Renal cortex interstitium (tissue), 15 donors: ENCODE measurements at places on chromosomes 1 and 21.

DNA sequence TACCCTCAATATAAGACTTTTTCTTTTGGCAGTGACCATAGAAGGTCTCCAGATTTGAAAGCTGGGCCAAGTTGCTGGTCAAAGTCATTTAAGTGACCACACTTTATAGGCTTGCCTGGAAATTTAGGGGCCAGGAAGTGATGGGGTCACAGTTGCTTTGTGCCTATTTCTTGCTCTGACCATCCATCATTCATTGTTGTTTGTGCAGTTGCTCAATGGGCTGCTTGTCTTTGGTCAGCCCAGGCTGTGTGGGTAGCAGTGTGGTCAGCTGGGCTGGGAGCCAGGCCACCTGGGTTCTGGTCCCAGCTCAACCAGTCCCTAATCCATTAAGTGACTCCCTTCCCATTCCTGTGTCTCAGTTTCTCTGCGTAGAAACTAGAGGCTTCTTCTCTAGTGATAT is 2.1 kb upstream of the OTUD7B start:
- no peak for DNase-seq

DNA sequence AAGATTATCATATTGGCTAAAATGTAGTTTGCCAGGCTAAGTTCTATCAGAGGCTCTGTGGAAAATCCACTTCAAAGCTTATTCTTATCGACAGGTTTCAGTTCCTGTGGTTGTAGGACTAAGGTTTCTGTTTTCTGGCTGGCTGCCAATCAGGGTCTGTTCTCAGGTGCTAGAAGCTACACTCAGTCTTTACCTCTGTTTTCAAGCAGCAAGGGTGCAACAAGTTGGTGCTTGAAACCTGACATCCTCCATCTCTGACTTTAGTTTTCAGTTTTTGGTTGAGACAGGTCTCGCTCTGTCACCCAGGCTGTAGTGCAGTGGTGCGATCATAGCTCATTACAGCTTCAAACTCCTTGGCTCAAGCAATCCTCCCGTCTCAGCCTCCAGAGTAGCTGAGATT is 15.3 kb upstream of the TMCO2 start:
- DNase-seq = no peak

DNA sequence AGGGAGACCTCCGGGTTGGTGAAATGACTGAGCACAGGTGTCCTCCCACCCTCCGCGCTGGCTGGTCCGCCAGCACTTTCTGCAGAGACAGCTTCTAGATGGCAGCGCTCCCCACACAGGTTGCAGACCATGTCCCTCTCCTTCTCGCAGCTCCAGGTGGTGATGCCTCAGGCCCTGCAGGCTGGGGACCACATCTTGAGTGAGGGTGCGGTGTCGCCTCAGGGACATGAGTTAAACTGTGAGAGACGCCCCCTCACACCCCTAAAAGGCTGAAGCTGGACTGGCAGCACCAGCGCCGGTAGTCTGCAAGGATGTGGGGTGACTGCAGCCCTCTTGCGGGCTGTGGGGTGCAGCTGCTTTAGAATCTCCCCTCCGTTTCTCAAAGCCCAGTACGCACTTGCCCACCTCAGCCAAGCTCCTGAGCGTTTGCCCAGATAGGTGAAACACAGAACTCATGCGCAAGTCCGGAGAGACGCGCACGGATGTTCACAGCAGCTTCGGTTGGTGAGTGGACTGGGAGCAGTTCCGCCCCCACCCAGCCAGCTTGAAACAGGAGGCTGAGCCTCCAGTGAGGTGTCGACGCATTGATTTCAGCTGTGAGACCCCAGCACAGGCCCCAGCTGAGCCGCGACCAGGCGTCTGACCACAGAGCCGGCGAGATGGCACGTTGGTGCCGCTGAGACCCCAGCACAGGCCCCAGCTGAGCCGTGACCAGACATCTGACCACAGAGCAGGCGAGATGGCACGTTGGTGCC is 28.6 kb downstream of the COL6A1 start:
- DNase-seq = no peak

DNA sequence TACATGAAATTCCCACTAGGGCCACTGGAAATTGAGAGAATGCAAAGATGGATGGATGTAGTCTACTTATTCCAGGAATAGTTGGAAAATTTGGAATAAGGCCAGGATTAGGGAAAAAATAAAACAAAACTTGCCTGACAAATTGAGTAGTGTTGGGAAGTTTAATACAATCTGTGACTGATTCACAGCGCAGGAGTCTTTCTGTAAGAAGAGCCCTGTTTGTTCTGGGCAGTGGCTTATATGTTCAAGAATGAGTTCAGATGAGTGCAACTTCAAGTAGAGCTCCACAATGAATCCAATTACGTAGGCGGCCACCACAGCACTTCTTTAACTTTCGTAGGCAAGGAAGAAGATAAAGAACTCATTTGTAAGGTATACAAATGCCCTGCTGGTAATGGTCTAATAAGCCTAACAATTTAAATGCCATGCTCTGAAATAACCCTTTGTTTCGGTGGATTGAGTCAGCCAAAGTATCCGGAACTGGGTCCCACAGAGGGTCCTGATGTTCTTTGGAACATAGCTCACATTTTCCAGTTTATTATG is 47.1 kb upstream of the KCNE1 start:
- no peak for DNase-seq

DNA sequence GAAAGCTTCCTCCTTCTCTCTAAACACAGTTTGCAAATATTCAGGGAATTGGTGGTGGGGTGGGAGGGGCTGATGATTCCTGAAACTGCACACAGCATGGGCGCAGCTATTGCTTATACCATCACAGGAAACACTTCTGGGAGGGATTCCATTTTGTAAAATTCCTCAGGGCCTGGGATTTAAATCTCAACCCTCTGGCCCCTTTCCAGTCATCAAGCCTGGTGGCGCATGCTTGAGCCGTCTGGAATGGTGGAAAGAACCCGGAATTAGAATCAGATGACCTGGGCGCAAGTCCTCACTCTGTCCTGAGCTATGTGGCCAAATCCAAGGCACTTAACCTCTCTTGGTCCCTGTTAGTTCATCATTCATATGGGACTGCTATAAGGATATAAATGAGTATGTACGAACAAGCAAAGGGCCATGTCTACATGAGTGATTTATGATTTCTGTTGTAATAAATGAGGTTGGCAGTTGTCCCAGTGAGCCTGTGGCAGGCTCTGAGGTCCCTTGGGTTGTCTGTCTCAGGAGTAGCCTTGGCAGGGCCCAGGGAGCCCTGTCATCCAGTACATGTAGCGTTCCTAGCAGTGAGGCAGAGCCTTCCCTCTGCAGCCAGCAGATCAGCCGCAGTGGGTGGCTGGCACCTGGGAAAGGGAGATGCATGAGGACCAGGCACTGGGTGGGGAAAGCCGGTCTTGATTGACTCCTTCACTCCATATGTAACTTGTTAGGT is 72.0 kb downstream of the MAN1C1 start:
- DNase-seq = no peak

DNA sequence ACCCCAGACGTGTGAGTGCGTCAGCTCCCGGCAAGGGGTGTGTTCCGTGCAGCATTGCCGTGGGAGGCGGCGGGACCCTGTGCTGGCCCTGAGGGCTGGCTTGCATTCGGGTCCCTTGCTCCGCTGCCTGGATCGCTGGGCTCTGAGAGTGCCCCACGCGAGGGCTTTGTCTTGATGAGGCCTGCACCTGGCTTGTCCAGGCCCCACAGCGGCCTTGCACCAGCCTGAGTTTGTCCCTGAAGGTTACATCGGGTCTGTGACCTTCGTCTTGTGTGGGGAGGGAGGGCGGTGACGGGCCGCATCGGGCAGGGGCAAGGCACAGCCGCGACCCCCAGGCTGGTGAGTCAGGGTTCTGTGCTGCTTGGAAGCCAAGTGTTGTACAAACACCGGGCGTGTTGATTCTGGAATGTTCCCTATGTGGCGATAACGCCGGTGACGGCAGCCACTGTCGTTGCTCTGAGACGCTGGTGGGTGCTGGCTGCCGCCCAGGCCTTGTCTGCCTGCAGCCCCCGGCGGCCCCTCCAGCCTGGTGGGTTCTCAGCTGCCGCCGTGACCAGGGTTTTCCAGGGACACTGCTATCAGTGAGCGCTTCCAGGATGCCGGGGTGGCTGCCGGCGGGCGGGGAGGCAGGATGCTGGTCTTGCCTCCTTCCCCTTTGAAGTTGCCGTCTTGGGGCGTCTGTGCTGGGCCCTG is 42.9 kb downstream of the SLX9 start:
- DNase-seq = no peak

DNA sequence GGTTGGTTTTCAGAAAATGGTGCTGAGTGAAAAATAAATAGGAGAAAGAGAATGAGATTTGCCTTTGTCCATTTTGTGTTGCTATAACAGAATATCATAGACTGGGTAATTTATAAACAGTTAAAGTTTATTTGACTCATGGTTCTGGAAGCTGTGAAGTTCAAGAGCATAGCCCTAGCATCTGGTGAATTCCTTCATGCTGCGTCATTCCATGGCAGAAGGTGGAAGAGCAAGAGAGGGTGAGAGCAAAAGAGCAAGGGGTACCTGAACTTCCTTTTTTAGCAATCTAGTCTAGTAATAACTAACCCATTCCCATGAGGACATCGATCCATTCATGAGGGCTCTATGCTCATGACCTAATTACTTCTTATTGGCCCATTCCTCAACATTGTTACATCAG is 209.1 kb upstream of the ZP4 start:
- DNase-seq = no peak

DNA sequence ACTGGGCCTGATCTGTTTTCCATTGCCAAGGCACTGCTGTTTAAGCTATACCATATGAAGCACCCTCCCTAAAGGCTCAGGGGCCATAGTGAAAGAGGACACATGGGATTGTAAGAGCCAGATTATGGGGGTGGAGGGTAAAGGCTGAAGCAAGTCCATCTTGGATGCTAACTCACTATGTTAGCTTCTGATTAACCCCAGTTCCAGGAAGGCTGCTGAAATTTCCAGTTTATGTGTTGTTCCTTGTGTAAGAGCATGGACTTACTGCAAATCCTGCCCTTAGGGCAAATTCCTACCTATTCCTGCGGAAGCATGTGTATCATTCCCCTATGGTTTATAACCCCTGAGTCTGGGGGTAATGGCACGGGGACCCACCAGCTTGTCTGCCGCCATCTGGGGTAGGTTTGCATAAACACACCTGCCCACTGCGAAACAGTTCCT is 91.8 kb upstream of the SERBP1 start:
- no peak for DNase-seq

- DNase-seq = no peak
Observed at GRCh38 chr1:34711485-34711884, 43.4 kb upstream of the GJB5 start.

- no peak for DNase-seq
Observed at GRCh38 chr1:225156254-225156653, 226.8 kb downstream of the DNAH14 start.

DNA sequence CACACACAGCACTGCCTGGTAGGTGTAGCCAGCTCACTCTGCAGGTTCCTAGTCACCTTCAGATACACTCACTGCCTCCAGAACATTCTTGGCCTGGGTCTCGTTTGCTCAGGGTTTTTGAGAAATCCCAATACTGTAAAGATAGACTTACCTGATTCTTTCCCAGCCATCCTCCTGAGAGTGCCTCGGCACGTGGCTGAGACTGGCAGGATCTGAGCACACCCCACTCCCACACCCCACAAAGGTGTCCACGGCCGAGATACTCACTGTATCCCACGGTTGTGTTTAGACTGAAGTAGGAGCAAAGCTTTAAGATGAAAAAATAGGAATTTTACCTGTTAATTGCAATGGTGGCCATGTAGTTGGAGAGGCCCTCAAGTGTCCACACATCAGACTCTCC is 33.4 kb downstream of the SNAP47 start:
- no peak for DNase-seq

DNA sequence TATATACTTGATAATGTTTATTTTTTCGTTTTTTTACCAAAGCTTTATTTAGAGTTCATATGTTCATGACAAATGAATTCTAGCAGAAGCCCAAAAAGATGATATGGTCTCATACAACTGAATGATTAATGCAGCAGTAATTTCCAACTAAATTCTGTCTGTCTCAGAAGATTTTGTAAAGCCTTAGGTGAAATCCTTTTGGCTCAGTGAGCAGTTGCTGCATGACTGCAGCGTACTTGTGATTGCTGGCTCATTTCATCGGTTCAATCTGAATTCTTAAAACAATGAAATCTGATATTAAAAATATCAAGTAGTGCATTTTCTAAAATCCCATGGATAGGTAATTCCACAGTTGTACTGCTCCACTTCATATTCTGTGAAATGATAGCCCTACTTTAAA is 73.2 kb downstream of the AK5 start:
- DNase-seq = no peak

DNA sequence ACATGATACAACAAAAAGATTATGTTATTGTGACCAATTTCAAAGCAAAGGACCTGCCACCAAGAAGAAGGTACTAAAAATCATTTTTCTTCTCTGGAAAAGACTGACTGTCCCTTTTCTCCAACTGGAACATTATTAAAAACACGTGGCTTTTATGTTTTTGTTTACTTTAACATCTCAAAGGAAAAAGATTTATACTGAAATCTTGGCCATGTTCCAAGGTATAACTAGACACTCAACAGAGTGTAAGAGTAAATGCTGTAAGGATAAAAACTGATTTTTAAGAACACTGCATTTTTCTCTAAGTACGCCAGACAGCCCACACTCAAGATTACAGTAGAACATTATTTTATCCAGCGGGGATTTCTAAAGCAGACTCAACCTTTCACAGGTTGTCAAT is 62.1 kb downstream of the BRWD1 start:
- DNase-seq = no peak

DNA sequence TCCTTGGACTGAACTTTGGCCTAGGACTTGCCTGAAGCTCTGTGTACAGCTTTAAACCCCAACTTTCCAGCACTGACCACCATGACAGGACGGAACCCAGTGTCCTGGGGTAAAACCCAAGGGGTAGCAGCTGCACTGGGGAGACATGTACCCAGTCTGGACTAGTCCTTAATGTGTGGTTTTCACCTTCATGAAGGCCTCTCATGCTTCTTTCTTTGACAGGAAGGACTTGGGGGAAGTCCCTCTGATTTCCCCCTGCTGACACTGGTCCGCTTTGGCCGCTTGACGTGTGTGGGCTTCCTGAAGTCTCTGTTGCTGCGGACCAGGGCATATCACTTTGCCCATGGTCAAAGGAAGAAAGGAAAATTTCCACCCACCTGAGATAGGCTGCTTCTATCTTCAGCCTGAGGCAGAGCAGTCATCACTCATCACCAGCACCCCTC is 66.3 kb upstream of the PRDX6 start:
- no peak for DNase-seq

DNA sequence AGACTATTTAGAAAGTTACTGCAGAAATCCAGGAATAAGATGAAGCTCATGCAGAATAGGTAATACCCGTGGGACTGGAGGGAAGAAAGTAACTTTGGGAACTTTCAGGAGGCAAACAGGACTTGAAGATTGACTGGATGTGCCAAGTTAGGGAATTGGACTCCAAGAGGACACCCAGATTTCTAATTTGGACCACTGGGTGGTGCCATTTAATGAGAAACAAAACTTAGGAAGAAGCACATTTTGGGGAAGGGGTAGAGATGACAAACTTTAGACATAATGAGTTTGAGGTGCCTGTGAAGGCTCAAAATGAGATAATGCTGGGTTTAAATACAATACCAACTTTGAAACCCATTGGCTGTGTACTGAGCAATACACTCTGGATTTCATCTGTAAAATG is 3.3 kb upstream of the B4GALT3 start:
- no peak for DNase-seq

GRCh38 chr1:180137776-180138175 is 16.9 kb upstream of the QSOX1 start:
- no peak for DNase-seq

- DNase-seq = peak; percentile 38
Observed at GRCh38 chr21:16072737-16073136, 343.0 kb downstream of the USP25 start.

GRCh38 chr1:41713557-41714327 is 205.0 kb downstream of the HIVEP3 start:
- peak; percentile 37 for DNase-seq

GRCh38 chr1:100038660-100039287 is 69.0 kb downstream of the SLC35A3 start:
- DNase-seq = peak; percentile 62

GRCh38 chr1:19087017-19087736 is 122.9 kb downstream of the UBR4 start:
- no peak for DNase-seq
